ENCODE measurements at places on chromosomes 2 and 18.

DNA sequence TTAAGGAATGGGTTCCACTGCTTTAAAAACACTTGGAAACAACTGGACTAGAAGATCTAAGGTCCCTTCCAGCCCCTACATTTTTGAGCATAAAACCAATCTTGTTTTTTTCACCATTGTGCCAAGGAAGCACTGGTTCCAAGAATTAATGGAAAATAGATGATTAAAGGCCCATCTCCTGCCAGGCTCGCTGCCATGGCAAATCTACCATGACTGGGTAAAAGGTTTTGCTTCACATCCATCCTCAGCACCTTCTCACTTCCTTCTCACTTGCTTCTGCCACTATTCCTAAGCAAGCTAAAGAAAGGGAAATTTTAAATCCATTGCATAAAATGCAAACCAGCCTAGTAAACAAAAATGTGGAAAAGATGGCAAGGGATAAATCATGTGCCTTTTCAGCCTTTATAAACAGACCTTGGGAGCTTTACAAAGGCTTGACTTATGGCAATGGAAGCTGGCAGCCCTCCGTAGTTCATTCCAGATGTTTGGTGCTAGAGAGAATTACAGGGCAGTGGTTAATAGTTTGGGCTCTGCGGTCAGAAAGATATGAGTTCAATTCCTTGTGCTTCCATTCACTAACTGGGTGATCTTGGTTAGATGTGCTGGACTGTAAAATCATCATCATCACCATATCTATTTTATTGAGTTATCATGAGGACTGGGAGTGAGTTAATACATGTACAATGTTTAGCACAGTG lies 27.0 kb upstream of the ST3GAL5 start:
- DNase-seq, result no peak

DNA sequence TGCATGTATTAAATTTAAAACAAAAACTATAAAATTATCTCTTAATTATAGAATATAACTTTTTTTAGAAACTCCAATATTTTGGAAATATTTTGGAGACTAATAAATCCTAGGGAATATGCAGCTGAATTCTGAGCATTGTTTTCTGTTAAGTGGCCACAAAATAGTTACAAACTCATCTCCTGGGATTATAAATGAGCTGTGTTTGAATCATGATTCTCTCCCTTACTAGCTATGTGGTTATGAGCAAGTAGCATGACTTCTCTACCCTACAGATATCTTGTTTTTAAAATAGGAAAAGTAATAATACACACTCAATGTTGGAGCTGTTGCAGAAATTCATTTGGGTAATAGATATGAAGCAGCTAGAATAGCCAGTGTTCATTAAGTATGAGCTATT lies 137.9 kb upstream of the ITGA4 start:
- DNase-seq, result no peak

GRCh38 chr2:227772197-227772661 lies 26.5 kb downstream of the SCYGR8 start:
- DNase-seq, result no peak

DNA sequence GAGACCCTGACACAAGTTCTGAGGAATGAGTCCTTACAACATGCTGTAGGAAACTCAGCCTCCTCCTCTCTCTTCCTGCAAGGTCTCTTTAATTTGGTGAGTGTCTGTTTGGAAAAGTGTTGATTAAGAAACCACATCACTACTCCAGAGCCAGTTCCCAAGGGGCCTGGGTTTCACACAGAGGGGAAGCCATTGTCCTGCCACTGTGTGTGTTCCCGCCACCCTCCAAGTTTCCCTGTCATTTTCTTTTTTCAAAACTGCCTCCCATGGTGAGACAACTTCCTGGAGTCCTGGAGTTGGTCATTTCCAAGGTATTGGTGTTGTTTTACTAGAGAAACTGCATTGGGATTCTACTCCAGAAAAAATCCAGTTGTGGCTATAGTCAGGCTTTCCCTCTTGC lies 232.0 kb upstream of the PARD3B start:
- no peak for DNase-seq

- DNase-seq, result no peak
Observed at GRCh38 chr2:134536296-134536695, 182.5 kb downstream of the TMEM163 start.

GRCh38 chr2:150482667-150483400 lies 4.6 kb downstream of the RND3 start:
- no peak for DNase-seq

GRCh38 chr2:32671885-32672533 lies 44.2 kb downstream of the TTC27 start:
- no peak for DNase-seq

- DNase-seq, result no peak
Observed at GRCh38 chr2:219570194-219570923, 980 bp downstream of the OBSL1 start.

GRCh38 chr2:75348307-75348706 lies 149.0 kb upstream of the TACR1 start:
- DNase-seq, result no peak

GRCh38 chr2:11953258-11953657 lies 206.8 kb downstream of the LPIN1 start:
- DNase-seq, result no peak

GRCh38 chr2:108893277-108893676 lies 95.7 kb downstream of the EDAR start:
- no peak for DNase-seq

DNA sequence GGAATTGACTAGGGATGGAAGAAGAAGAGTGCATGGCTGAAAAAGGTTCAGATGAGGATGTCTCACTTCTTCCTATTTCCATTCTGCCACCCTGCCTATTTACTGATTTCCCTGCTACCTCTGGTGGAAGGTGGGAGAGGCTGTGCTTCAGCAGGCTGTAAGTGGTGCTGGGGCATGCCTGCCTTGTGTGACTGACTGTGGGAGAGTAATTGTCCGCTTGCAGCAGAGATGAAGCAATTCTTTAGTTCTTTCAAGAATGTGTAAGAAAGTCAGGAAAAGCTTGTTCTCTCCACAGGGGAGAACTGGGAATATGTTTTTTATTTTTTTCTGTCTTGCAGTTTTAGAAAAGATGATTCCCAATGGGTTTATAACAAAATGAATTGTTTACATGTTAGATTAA lies 72.5 kb upstream of the NYAP2 start:
- no peak for DNase-seq

- DNase-seq, result no peak
Observed at GRCh38 chr2:15275346-15275745, 285.8 kb downstream of the NBAS start.

GRCh38 chr18:65659912-65660311 lies 90.9 kb upstream of the CDH7 start:
- no peak for DNase-seq

DNA sequence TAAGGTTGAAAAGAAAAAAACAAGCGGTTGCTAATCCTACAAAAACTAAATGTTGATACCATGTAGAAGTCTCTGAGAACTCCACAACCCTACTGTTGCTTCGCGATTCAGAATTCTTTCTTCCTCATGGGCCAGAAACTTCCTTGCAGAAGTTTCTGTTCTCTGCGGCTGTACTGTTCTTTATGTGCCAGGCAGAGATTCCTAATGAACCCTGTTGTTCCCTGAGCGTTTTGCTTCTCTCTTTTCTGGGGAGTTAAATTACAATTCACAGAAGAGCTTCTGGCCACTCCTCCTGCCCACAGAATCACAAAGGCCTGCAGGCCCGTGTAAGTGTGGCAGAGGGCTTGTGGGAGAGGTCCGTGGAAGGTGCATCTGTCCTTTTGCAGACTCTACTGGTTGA lies 1.8 kb upstream of the THNSL2 start:
- DNase-seq, result no peak

- peak; percentile 81 for DNase-seq
Observed at GRCh38 chr2:42809819-42810120, 17.4 kb upstream of the HAAO start.

- no peak for DNase-seq
Observed at GRCh38 chr2:225454412-225454811, 54.9 kb downstream of the NYAP2 start.

GRCh38 chr2:129462349-129462748 lies 517.1 kb upstream of the RAB6C start:
- no peak for DNase-seq

DNA sequence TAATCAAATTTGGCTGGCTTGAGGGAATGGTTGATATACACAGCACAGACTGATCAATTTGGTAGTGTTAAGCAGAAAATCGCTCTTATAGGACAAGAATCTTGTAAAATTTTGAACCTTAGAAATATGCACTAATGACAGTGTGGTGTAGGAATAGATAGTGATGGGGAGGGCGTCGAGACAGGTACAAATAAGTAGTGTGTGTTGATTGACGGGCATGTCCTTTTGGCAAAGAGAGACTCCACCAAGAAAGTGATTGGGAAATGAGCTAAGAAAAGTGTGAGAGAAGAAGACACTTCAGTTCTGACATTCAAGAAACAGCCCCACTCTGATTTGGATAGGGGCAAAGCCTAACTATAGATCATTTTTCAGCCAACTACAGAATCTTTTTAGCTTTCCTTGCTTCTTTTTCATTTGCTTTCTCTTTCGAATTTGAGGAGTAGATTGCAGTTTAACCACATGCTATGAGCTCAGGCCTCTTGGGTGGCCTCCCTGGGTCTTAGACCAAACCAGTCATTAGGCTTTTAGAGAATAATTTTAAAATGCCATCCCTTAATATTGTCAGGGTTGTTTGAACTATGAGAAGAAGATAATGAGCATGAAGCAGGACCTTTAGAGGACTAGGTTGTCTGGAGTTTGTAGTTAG lies 127.1 kb downstream of the CERS6 start:
- no peak for DNase-seq

DNA sequence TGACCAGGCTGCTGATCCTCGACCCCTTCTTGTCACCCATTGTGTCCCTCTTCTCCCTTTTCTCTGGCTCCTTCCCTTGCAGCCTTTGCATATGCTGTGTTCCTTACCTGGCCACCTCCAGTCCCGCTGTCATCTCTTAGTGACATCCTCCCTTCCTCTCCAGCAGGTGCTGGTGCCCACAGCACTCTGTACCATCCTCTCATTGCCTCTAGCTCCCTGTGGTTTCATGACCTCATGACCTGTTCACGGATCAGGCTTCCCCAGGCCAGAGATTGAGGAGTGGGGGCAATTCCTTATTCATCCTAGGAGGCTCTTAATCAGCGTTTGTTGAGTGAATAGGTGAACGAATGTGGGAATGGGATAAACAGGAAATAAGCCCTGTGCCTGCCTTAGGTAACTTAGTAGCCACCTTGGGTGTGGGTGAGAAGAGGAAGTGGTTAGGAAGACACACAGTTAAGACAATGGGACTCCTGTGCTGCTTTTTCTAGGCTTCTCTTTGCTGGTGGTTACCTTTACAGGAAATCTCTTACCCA lies 35.5 kb downstream of the ITGA6 start:
- peak; percentile 66 for DNase-seq

- no peak for DNase-seq
Observed at GRCh38 chr2:63643486-63643885, 54.7 kb downstream of the MDH1 start.

DNA sequence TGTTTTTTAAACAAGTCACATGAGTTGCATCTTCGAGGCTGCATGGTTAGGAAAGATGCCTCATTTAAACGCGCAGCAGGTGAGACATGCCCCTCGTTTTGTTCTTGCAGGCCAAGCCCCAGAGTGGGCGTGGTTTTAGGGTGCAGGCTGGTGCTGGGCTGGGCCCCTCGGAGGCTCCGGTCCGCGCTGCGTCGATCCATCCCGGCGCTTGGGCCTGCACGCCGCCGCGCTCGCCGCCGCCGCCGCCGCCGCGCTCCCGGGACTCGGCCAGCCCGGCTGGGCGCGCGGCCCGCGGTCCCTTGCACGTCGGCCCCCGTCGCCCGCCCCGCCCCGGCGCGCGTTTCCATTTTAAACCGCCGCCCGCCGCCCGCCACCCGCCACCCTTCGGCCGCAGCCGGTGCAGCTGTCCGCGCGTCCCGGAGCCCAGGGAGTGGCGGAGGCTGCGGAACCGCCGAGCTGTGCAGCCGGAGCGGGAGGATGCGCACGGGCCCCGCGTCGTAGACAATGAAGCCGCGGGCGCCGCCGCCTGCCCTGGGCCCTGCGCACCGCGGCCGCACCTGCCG lies 175.5 kb downstream of the AGAP1 start:
- DNase-seq, result peak; percentile 79

GRCh38 chr2:15633971-15634346 lies 42.3 kb downstream of the DDX1 start:
- no peak for DNase-seq

DNA sequence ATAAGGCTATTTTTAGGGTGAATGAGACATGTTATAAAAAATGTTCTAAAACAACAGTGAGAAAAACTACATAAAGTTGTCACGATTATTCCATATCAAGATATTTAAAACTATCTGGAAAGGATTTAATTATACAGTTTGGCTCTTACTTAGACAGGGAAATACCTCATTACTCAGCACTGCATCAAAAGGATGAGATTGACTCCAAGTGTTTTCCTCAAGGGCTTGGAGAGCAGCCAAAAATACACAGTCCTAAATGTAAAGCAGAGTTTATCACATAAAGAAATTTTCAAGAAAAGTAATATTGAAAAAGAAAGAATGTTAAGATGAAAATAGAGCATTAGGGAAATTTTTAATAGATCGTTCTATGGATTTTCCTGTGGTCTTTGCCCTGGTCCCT lies 285.5 kb upstream of the NETO1 start:
- no peak for DNase-seq

DNA sequence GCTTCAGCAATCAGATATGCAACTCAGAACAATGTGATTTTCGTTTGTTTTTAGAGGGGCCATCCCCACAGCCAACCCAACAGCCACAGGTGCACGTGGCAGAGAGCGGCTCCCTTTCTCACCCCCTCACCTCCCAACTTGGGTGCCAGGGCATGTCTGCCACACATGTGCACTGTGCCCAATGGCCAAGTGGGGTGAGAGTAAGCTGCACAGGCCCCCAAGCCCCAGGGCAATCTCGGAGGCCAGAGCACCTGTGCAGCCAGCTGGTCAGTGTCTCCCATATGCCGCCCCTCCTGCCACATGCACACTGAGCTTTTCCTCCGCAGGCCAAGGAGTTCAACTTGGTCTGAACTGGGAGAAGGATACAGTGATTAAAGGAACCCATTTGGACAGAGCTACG lies 1130.2 kb downstream of the DSC3 start:
- DNase-seq, result no peak

DNA sequence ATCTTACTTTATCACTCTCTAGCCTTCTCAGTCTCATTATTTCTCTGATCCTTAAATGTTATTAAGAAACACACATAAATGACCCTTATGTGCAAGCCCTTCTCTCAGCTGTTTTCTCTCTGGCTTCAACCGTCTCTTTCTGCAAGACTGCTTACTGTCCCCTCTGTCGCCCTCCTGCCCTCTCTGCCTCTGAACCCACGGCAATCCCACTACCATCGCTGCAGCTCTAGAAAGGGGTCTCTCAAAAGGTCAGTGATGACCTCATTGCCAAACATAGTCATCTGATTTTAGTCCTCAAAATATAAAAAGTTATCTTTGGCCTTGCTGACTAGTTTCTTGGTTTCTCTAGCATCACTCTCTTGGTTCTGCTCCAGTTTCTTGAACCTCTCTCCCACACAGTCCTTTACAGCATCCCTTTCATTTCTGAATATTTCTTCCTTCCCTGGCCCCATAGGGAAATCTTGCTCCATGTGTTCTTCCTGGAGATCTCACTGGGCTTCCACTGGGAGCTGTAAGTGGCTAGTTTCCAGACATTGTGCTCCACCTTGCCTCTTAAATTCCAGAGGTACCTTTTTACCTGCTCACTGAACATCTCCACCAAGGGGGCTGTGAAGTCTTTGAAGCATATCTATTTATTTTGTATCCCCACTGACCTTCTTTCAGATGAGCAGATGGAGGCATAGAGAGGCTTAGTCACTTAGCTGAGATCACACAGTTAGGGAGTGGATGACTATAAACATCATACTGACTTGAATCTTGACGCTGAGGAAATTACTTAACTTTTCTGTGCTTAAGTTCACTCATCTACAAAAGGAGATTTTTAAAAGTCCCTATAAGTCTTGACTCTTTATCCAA lies 96.2 kb downstream of the PDE1A start:
- DNase-seq, result no peak

GRCh38 chr18:42941860-42942259 lies 173.6 kb downstream of the RIT2 start:
- DNase-seq, result no peak
